ENCODE measurements at places on chromosomes 12 and 14. TPM values are rescaled to one million over a fixed set of nuclear protein-coding genes. Genes with fewer than 3 reads are reported as not detected.

GRCh38 chr12:104462931-104463339 lies 6.2 kb downstream of the CHST11 start:
- DNase-seq = no peak

DNA sequence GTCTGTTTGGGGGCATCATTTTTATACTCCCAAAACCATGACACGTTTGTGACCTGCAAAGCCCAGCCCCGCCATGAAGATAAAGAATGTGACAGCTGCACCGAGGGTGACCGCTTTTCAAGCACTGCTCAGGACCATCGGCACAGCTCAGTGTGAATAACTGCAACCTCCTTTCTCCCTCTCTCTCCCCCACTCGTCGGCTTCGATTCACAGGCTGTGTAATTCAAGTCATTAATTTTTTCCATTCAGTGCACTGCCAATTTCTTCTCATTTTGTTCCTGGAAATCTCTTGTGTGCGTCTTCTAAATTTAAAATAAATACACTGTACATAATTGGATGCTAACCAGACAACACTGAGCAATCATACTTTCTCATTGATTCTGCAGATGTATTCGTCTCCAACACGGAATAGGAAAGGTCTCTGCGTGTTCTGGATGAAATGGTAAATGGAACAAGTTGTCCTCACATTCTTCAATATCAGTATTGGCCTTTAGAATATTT lies 260.8 kb downstream of the TTC8 start:
- DNase-seq = no peak

DNA sequence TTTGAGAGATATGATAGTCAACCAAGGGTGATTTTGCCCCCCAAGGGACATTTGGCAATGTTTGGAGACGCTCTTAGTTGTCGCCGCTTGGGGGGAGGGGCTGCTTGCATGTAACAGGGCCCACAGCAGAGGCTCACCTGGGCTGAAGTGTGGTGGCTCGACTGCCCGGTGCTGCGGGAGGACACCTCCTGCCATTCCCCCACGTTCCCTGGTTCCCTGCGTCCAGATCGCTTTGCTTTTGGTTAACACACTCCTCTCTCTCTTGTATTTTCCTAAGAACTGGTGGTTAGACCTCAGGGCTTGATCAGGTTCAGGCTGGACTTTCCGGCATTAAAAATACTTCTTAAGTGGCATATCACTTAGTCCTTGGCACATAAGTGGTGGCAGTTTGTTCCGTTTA lies 18.9 kb downstream of the PPP2R5C start:
- peak; percentile 50 for DNase-seq

GRCh38 chr12:119156401-119157044 lies 22.2 kb upstream of the HSPB8 start:
- peak; percentile 86 for DNase-seq

DNA sequence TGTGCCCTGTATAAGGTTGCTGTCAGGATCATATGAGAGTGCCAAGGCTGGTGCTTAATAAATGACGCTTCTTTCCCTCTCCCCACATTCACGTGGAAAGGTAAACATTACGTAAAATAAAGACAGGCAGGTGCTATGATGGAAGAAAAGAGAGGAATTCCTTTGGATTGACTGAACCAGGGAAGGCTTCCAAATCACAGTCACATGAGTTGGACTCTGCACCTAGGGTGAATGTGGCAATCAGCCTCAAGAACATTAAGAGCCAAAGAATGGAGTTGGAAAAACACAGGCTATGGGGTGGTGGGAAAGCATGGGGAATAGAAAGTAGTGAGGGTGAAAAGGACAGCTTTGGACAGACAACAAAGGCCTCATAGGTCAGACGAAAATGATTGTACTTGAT lies 473.1 kb downstream of the VRK1 start:
- DNase-seq = no peak

- no peak for DNase-seq
These were observed 111.5 kb upstream of the BCL2L14 start for GRCh38 chr12:11959117-11959823.

DNA sequence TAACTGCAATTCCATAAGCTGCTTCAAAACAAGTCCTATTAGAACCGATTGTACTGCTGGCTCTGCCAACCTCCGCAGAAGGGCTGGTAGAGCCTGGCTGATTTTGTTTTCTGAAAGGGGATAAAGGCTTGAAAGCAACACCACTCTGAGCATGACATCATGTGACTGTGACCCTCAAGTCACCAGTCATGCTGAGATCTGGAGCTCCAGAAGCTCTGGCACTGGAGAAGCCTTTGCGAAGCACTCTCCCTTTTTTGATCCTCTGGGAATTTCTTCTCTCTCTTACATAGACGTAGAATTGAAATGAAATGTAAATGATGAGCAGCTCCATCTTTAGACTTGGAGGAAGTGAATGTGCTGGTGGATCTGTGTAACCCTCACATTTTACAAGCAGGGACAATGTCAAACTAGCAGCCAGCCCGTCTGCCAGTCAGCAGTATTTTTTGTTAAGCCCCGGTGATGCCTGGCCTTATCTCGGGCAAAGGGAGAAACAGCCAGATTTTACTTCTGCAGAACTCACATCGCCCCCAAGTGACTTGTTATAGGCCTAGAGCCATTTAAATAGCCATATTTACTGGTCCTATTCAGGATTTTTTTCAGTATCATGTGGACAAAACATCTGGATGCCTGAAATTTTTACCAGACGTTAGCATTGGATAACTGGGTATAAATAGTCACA lies 112.1 kb upstream of the NPAS3 start:
- peak; percentile 61 for DNase-seq

- no peak for DNase-seq
These were observed 7.9 kb upstream of the SLC38A1 start for GRCh38 chr12:46276756-46277155.

DNA sequence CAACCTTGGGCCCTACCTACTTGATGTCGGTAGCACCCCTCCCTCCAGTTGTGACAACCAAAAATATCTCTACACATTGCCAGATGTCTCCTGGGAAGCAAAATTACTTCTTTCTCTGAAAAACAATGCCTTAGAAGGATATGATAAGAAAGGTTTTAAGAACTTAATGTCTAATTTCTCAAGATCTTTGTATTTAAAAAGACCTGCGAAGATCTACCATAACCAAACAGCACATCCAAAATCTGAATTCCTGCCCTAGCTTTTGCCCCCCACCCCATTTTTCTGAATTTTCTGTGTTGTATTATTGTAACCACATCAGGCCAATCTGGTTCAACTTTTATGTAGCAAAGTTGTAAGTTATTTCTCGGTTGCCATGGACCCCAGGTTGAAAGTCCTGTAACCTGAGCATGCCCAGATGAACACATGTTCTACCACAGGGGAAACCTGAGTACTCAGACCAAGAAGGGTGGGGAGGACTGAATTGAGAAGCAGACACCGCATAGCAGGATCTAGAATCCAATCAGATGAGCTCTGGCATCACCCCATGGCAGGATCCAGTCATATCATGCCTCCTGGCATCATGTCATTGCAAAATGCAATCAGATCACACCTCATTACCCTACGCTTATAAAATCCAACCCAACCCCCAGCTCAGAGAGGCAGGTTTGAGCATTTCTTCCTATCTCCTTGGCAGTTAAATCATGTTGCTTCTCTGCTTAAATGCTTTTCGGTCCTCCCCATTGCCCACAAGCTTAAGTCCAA lies 8.7 kb downstream of the TMEM253 start:
- peak; percentile 61 for DNase-seq

DNA sequence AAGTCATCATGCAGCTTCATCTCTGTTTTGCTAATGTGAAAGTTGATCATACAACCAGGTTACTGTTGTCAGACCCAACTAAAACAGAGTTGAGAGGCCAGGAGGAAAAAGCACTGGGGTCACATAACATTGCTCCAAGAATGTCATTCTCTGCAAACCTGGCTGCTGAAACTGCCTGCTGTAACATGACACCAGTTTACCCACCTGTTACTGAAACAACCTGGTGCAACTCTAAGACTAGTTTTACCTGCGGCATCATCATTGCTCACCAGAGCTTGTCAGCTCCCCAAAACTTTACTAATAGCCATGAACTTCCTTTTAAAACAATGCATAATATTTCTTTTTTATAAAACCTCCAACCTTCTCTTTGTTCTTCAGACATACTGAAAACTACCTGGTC lies 30.7 kb upstream of the DEGS2 start:
- DNase-seq = peak; percentile 71

DNA sequence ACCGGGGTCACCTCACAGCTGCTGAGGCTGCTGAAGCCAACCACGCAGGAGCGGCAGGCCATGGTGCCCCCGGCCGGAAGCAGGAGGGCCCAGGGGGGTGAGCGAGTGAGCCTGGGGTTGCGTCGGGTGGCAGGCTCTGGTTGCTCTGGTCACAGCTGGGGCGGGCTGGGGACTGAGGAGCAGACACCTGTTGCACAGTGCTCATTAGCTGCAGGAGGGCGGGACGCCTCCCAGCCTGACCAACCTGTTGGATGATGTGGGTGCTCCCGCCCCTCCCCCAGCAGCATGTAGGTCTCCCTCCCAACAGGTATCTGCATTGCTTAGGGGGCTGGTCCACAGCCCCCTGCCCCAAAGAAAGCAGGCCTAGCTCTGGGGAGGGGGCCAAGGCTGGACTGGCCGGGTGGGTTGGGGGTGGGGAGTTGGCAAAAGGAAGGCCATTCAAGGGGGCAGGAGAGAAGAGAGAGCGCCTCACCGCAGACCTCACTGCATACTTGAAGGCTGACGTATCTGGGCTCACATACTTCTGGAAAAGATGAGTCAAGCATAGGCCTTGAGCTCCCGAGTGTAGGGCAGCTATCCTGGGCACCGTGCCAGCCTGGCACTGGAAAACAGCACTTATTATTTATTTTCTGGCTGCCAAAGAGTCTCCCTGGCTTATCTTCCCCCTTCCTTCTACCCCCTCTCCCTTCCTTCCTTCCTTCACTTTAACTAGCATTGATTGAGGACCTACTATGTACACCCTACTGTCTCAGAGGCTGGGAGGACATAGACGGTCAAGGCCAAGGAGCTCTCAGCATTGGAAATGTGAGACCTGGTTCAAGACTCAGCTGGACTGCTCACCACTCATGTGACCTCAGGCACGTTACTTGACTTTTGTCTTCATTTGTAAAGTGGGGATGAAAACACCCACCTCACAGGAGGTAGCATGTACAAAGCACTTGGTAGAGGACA lies at the start of gene KRT80:
Gene KRT80, minus strand, starts transcription at position 174 of the 951 bp plus-strand sequence. Its CDS starts 112 bp downstream, at position 62.
- DNase-seq = no peak

DNA sequence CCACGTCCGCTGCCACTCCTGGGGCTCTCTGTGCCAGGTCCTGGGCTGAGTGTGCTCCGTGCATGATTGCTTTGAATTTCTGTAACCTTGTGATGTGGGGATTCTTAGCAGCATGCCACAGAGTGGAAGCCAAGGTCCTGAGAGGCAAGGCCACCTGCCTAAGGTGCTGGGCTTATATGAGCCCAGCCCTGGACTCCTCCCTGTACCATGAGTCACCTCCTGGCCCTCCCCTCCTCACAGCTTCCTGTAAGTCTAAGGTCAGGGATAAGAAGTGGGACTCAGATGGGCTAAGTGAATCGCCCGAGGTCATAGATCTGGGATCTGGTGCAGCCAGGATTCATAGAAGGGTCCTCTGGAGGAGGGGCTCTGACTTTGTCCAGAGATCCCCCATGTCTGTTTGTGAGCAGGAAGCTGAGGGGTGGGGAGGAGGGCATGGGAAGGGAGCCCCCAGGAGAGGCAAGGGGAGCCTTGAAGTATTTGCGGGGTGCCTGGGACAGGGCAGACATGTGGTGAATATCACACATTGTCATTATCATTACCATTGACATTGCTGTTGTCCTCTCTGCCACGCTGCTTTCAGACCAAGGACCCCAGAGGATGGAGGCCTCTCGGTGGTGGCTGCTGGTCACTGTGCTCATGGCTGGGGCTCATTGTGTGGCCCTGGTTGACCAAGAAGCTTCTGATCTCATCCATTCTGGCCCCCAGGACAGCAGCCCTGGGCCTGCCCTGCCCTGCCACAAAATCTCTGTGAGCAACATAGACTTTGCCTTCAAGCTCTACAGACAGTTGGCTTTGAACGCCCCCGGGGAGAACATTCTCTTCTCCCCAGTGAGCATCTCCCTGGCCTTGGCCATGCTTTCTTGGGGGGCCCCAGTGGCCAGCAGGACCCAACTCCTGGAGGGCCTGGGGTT lies 28.8 kb downstream of the SERPINA3 start:
- DNase-seq = no peak

GRCh38 chr14:68060198-68060597 lies 240.6 kb downstream of the RAD51B start:
- no peak for DNase-seq

GRCh38 chr12:131276501-131277185 lies 322.9 kb downstream of the ADGRD1 start:
- DNase-seq = no peak

GRCh38 chr14:56122301-56122700 lies 4.1 kb downstream of the PELI2 start:
- DNase-seq = no peak

GRCh38 chr14:24422261-24422660 lies 7.2 kb downstream of the CBLN3 start:
- no peak for DNase-seq

DNA sequence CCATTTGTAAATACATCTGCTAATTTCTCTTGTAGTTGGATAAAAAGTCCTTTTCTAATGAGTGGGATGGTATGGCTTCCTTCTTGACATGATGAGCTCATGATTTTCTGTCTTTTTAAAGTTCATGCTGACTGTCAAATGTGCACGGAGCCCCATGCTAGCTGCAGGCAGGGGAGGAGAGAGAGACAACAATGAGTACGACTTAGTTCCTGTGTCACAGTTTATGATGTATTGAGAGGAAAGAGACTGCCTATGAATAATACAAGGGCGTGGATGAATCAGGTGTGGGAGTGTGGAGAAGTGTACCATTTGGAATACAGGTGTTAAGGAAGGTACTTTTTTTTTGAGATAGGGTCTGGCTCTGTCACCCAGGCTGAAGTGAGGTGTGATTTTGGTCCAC lies 10.7 kb upstream of the TBC1D30 start:
- no peak for DNase-seq

GRCh38 chr12:13777374-13777773 lies 204.0 kb downstream of the GRIN2B start:
- DNase-seq = peak; percentile 57

GRCh38 chr12:76226956-76227355 lies 121.3 kb downstream of the BBS10 start:
- no peak for DNase-seq

- DNase-seq = no peak
These were observed 9.1 kb upstream of the CARMIL3 start for GRCh38 chr14:24042746-24043145.

Gene BCL11B
- total RNA-seq = 6.7 TPM

Gene GIT2
- 23.1 TPM for total RNA-seq

Gene CCDC175
- total RNA-seq = not detected

Gene P2RX2
- 3.0 TPM for total RNA-seq

Gene SYCP3
- total RNA-seq = 0.07 TPM

Gene HOXC10
- not detected for total RNA-seq

Gene CCDC92
- not detected for total RNA-seq

Measured in GM23338 (cell line).